ENCODE measurements at places on chromosomes 2 and 18.

GRCh38 chr2:47664817-47665216 is 118.1 kb upstream of the MSH6 start:
- no peak for DNase-seq

GRCh38 chr18:41756141-41756540 is 198.9 kb upstream of the PIK3C3 start:
- DNase-seq: no peak

- no peak for DNase-seq
Measured at GRCh38 chr2:189252991-189253675, 73.6 kb upstream of the COL5A2 start.

- DNase-seq: no peak
Measured at GRCh38 chr2:214836568-214836967, 27.1 kb upstream of the BARD1 start.

DNA sequence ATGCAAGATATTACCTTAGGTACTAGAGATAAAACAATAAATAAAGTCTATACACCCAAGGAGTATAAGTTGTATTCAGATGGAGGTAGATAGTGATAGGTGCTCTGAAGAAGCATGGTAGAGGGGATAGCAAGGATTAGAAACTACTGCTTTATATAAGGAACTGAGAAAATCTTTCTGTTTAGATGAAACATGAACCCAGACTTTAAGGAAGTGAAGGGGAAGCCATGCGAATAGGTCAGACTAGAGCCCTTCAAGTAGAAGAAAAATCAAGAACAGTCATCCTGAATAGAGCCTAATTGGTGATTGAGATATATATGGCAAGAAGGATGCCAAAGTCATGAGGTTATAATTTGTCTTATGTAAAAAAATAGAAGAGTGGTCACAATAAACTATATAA is 900.1 kb downstream of the MBD2 start:
- DNase-seq: no peak

DNA sequence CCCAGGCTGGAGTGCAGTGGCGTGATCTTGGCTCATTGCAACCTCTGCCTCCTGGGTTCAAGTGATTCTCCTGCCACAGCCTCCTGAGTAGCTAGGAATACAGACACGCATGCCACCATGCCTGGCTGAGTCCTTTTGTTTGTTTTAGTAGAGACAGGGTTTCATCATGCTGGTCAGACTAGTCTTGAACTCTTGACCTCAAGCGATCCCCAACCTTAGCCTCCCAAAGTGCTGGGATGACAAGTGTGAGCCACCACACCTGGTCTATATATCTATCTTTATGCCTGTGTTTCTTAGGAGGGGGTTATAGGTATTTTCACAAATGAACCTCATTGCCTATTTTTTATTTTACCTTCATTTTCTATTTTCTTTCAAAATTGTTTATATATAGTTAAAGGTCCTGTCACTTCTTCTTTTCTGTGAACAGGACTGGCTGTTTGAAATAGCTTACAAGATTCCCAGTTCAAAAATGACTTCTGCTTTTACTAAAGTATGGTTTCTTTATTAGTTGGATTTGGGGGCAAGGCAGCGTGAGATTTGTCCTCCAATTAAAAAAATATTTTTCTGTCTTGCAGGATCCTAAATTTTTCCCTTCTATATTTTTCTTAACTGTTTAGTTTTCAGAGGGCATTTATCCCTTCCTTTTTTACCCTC is 16.4 kb upstream of the MARCHF7 start:
- DNase-seq: no peak

- no peak for DNase-seq
Measured at GRCh38 chr2:30270166-30270565, 38.8 kb downstream of the LBH start.

DNA sequence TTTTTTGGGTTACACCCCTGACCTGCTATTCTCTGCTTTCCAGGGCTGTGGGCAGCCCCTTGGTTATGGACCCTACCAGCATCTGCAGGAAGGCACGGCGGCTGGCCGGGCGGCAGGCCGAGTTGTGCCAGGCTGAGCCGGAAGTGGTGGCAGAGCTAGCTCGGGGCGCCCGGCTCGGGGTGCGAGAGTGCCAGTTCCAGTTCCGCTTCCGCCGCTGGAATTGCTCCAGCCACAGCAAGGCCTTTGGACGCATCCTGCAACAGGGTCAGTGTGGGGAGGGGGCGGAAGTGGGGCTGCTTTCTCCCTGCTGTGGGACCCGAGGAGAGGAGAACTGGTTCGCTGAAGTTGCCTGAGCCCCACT is 9.7 kb upstream of the WNT10A start:
- no peak for DNase-seq

GRCh38 chr2:120984452-120985173 is 248.9 kb downstream of the GLI2 start:
- DNase-seq: no peak

DNA sequence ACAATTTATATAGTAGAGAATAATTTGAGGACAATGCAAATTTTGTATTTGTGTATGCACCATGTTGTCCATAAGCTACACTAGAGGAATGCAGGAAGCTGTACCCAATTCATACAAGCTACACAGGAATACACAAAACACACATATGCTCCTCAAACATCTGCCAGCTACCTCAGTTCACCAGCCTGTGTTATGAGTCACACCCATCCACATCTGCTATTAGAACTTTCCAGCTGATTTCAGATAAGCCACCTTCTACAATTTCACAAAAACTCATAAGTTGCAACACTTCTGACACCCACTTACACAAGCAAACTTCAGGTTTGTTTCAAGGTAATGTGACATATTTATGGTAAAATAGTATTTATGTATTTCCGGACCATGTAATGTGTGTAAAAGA is 438.9 kb downstream of the SATB2 start:
- no peak for DNase-seq

DNA sequence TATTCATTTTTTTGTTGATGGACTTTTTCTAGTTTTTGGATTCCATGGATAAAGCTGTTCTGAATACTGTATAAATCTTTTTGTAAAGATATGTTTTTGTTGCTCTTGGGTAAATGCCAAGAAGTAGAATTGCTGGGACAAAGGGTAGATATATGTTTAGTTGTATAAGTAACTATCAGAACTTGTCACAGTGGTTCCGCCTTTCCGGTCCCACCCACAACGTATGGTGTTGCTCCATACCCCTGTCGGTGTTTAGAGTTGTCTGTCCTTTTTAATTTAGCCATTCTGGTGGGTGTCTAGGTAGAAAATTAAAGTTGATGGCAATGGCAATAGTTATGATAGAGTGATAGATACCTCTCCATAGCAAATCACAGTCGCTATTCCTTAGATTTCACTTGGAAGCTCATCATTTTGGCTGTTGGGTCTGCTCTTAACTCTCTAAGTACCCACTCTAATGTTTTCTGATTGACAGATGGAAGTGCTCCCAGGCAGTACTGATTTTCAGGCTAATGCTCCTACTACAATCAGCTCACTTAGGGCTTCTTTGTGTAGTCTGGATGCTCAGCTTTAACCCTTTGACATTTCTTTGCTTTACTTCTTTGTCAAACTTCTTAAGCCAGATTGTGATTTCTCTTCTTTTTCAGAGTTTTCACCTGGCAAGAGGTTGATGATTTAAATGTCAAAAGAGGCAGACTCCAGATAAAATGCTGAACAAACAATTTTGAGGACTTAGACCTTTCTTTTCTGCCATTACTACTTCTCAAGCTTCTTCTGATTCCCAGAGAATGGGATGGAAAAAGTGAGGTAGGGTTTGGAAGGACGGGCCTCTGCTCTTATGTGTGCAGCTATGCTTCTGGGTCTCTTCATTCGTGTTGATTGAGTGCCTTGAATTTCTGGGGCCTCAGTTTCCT is 156.4 kb downstream of the AQP4 start:
- DNase-seq: no peak

- DNase-seq: peak; percentile 68
Measured at GRCh38 chr2:100381240-100381639, 36.2 kb downstream of the CHST10 start.

DNA sequence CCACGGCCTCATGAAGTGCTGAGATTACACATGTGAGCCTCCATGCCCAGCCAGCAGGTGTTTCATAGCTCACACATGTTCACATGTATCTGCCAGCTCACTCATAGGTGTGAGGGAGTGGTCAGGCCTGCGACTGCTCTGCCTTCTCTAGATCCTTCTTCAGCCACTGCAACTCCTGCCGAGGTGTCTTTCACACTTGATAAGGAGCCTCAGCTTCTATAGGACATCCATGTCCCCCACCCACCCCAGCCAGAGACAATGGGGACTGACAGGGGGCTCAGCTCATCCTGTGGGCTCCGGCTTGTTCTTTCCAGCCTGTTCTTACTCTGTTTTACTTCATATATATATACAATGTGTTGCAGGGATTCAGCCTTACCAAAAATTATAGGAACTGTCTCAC is 286.5 kb upstream of the MGAT5 start:
- no peak for DNase-seq

GRCh38 chr2:73516033-73516432 is 126.2 kb downstream of the NAT8 start:
- DNase-seq: no peak

GRCh38 chr2:155599834-155600233 is 732.7 kb downstream of the NR4A2 start:
- no peak for DNase-seq

GRCh38 chr2:207767461-207768167 is 2.1 kb downstream of the FZD5 start:
- DNase-seq: no peak

GRCh38 chr2:37654932-37655841 is 16.3 kb downstream of the CDC42EP3 start:
- DNase-seq: no peak

DNA sequence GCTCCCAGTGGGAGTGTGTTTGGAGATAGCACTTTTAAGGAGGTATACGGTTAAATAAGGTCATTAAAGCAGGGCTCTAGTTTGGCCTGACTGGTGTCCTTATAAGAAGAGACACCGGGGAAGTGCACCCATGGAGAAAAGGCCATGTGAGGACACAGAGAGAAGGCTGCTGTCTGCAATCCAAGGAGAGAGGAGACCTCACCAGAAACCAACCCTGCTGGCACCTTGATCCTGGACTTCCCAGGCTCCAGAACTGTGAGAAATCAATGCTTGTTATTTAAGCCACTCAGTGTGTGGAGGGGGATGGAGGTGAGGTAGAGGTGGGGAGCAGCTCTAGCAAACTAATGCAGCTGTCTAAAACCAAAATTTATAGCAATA is 62.0 kb downstream of the RPL31 start:
- no peak for DNase-seq

DNA sequence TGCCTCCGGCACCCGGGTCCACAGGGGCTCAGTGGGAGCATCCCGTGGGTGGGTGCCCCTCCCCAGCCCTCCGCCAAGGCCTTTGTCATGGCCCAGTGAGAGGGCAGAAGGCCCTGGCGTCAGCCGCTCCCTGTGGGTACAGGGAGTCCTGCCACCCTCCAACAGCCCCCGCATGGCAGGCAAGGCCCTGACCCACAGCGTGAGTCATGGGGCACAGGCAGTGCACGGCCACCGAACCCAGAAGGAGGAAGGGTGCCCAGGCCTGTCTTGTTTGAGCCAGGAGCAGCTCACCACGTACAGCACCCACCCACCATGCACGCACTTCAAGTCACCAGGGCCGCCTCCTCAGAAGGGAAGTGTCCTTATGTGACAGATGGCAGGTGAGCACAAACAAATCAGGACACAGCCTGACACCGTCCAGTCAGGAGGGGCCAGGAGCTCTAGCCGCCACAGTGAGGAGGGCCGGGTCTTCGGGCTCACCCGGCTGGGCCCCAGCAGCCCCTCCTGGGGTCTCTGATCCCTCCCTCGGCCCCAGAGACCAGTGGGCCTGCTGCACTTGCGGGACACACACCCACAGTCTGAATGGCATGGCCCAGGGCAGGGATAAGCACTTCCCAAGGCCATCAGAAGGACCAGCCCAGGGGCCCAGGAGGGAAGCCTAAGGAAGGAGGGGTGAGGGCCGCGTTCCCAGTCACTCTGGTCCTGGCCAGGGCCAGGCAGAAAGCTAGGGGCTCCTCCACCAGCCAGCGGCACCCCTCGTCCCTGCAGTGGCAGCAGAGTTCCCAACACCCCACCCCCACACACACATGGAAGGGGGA is 25.8 kb downstream of the BIN1 start:
- peak; percentile 30 for DNase-seq

DNA sequence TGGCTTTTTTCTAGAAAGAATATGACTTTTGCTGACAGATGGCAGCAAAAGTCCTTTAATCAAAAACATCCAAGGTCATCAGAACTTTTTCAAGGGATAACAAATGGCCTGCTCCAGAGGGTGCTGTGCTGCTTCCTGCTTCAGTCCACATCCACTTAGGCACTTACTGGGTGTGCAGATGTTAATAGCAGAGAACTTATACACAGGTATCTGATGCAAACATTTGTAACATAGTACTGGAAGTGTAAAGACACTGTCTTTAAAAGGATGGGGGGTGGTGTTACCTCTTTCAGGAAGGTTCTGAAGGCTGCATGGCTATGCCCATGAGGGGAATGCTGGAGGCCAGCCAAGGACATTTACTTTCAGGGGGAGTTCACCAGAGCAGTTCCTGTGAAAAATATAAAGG is 5.5 kb downstream of the HOXD8 start:
- DNase-seq: no peak

- no peak for DNase-seq
Measured at GRCh38 chr2:133346654-133347053, 221.6 kb downstream of the NCKAP5 start.

GRCh38 chr2:232578626-232579025 is 28.1 kb downstream of the EIF4E2 start:
- DNase-seq: no peak

- no peak for DNase-seq
Measured at GRCh38 chr2:156215656-156216055, 116.9 kb downstream of the NR4A2 start.

DNA sequence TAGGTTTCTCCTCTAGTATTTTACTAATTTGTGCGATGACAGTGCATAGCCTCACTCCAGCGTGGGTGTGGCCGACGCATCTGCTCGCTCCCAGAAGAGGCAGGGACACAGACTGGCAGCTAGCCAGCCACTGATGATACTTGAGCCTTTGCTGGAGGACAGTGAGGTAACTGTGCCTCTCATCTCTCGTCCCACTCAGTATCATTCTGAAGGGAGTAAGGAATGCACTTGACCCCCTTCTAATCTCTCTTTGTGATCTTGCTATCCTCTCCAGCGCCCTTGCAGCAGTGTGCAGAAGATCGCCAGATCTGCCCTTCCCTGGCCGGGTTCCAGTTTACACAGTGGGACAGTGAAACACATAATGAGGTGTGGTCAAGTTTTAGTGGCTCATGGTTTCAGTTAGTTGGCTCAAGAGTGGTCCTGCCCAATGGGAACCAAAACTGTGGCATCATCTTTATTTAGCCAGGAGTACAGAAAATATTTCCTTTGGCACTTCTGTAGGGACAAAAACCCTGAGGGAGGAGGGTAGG is 17.5 kb downstream of the NCAPH start:
- no peak for DNase-seq

GRCh38 chr2:74511104-74511989 is 2.9 kb upstream of the TLX2 start:
- no peak for DNase-seq

- DNase-seq: no peak
Measured at GRCh38 chr2:133760376-133760775, 192.1 kb upstream of the NCKAP5 start.

GRCh38 chr2:120255071-120255470 is 2.4 kb downstream of the RALB start:
- DNase-seq: no peak

- DNase-seq: no peak
Measured at GRCh38 chr18:9647496-9648323, 33.4 kb upstream of the PPP4R1 start.
